ENCODE measurements at places on chromosomes 3 and 15.
A peak's percentile ranks its signal among the peaks of the same experiment; 100 is the strongest.

GRCh38 chr15:48962662-48963523 is 826 bp downstream of the SHC4 start:
- peak; percentile 63 for DNase-seq

- DNase-seq, result no peak
These were observed 19.7 kb upstream of the GANC start for GRCh38 chr15:42253300-42253699.

DNA sequence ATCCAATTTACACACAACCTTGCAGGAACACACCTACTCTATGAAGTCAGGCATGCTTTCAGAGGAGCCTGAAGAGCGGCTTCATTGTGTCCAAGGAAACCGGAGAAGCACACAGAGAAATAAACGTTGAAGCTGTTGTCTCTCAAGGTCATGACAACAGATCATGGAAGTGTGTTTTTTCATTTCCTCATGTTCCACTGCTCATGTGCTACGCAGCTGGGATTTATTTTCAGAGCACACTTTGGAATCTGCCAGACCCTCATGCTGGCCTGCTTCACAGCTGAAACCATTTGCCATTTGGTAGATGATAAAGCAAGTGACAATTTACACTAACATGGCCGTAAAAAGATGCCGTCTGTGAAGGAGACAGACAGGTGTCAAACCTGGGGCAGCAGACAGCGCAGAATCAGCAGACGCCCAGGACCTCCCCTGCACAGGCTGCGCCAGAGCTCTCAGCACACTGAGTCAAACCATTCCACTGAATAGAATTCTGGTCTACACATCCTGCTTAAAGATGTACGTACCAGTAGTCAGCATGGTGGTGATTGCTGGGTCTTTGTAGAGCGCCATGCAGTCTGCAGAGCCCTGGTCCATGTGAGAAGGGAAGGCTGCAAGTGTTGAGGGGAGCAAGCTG is 99.3 kb downstream of the ARNT2 start:
- no peak for DNase-seq

GRCh38 chr3:158471639-158472294 is 99.2 kb upstream of the MLF1 start:
- DNase-seq, result no peak

DNA sequence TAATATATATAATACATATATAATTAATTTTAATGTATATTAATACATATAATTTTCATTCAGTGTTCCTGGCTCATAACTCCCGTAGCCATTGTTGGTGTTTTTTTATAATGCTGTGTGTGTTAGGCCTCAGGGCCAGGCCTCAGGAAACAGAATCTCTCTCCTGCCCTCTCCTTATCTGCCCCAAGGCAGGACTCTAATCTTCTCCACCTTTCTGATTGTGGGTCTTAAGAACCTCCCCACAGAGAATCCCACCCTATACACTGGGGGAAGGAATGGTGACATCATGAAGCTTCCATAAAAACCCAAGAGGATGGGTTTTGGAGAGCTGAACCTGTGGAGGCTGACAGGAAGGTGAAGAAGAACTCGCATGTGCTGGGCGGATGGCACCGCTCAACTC is 4.0 kb upstream of the FMN1 start:
- DNase-seq, result no peak

GRCh38 chr3:157122116-157122515 is 37.8 kb downstream of the CCNL1 start:
- DNase-seq, result no peak

- DNase-seq, result no peak
These were observed 240.3 kb downstream of the FGF12 start for GRCh38 chr3:192487033-192487432.

DNA sequence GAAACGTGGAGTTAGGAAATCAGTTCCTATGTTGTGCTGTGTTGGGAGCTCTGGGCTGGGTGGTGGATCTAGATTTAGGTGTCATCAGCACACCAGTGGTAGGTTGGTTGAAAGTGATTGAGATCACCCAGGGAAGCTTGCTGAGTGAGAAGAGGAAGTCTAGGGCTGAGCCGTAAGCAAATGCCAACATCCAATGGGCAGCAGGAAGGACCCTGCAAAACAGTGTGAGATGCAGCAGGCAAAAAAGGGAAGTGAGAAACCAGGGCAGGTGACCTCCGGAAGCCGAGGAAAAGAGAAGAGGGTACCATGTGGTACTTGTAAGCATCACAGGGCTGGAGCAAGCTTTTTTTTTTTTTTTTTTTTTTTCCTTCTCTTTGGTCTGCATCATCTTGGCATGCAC is 15.9 kb upstream of the COPG1 start:
- no peak for DNase-seq

GRCh38 chr3:51896607-51897305 is 6.4 kb downstream of the IQCF1 start:
- no peak for DNase-seq

GRCh38 chr3:139434228-139434627 is 42.1 kb downstream of the RBP2 start:
- no peak for DNase-seq

- DNase-seq, result no peak
These were observed 52.6 kb downstream of the BTD start for GRCh38 chr3:15654127-15654526.

DNA sequence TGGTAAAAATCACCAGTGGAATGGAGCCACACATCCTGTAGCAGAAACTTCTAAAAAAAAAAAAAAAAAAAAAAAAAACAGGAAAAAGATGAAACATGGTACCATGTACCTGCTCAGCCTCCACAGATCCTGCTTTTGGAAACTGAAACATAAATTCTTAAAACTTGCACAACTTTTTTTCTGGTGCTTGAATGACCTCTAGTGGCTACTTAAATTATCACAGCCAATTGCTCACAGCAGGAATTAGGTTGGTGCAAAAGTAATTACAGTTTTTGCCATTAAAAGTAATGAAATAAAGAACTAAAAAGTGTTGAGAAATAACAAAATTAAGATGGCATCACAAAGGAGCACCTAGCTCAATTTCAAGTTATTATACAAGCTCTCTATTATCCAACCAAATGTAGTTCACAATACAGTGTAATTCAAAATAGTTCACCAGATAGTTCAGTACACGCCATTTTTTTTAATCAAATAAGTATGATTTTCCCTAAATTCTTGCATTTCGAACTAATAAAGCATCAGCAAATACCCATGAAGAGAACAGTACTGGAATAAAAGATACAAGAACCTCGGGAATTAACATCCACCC is 80.6 kb downstream of the ULK4 start:
- DNase-seq, result no peak

DNA sequence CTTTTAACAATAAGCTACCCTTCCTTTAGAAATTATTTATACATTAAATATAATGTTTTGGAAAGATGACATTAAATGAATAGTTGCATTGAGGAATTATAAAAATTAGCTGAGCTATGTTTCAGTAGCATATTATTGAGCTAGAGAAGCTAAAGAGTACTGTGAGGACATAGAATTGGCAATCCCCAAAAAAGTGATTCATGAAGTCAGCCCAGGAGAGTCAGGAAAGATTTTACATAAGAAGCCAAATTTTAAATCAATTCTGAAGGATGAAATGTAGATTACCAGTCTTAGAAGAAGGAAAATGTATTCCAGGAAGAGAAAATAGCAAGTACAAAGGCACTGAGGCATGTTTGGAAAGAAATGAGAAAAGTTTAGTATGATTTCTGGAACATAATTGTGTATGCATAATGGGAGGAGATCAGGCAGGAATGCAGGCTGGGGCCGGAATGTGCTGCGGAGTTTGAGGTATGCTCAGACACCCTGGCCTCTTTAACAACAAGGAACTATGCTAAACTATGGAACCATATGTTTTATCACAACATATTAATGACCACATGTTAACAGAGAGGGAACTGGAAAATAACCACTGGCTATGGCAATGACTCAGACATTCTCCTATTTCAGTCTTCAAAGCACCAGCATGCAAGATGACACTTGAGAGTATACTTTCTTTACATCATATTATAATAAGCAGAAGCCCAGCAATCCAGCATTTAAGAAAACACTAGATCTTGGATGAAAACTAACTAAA is 103.3 kb upstream of the COL8A1 start:
- DNase-seq, result no peak

GRCh38 chr15:93180128-93180527 is 91.1 kb upstream of the RGMA start:
- DNase-seq, result no peak

GRCh38 chr3:123870033-123870432 is 14.1 kb downstream of the MYLK start:
- DNase-seq, result no peak

- no peak for DNase-seq
These were observed 14.9 kb downstream of the COLQ start for GRCh38 chr3:15506571-15506970.

DNA sequence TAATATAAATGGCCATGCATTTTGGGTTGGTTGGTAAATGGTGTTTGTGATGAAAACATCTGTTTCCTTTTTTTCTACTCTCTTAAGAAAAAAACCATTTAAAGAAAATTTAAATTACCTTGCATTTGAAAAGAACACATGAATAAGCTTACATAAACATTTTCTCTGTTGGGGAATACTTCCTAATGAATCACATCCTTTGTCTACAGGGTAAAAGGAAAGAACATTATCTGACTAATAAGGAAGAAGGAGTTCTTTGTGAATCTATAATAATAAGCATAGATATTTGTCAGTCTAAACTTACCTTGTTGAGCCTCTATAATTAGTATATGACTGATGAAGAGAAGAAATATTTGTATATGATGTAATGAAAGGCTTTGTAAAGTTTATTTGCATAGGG is 254.1 kb upstream of the ZNF717 start:
- no peak for DNase-seq

DNA sequence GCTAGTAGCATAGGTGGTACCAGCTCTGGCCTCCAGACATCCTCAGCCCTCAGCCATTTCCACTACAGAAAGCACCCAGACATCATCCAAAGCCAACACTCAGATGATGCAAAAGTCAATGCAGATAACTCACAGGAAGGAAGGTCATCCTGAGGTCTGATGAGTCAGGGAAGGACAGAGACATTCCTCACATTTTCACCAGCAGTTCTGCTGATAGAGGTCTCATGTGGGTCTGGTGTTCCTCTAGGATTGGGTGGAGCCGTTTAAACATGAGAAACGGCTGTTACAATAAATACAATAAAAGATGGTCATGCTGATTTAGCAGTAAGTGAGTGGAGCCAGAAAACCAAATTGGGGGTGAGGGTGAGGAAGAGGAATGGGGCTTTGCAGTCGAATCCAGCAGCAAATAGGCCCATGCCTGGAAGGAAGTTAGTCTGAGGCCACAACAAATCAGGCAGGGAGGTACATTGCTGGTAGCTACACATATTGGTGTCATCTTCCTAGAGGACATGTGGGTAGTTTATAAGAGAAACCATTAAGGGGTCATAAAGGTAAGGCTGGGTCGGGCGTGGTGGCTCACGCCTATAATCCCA is 33.3 kb upstream of the FLNB start:
- DNase-seq, result no peak

- no peak for DNase-seq
These were observed 31.7 kb upstream of the SUCLG2 start for GRCh38 chr3:67686069-67686468.

GRCh38 chr3:71548705-71549384 is 34.7 kb downstream of the FOXP1 start:
- DNase-seq, result no peak

DNA sequence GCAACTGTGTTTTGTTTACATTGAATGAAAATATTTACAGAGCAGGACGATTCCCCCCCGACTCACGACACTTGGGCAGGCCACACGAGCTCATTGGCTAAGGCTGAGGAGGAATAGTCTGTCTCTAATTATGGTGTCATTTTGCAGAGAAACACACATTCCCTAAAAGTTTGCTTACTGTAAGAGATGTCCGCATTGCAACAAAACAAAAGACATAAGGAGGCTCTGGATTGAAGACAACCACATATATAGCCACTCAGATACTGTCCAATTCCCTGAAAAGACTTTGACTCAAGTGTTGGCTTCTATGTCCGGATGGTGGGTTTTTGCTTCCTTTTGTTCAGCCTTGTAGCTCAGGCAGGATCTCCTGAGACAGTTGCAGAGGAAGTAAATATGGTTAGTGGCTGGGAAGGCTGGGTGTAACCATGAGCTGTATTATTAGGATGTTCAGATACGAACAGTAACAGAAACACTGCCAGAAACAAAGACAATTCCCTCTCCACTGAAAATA is 170.4 kb downstream of the KLHL25 start:
- no peak for DNase-seq

DNA sequence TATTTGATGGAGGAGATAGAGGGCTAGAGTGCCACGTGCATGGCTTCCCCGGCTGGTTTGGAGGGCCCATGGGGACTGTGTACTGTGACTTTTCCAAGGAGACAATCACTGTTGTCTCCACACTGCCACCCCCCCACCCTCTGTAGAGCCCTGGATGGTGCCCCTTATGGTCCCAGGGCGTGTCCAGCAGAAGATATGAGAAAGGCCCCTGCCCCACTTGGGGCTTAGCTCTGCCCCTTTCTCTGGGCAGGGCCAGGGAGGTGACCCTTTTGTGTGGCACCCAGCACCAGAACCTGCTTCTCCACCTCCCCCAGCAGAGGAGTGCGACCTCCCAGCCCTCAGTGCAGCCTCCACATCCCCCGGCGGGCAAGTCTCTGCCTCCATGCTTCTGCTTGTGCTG is 32.1 kb downstream of the SPSB4 start:
- no peak for DNase-seq

DNA sequence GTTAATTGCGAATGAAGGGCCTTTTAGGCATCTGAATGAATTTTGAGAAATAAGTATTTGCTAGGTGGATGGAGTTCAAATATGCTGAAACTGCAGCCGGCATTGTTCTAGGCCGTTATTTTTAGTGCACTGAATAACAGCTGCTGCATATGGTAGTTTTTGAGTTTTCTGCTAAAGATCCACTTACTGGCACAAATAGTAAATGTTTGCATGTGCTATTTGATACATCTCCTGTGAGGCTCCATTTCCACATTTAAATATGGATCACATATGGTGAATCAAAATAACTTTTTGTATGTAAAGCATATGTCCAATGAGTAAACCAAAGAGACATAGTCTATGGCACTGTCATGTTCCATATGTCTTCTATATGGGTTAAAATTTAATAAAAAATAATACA is 56.7 kb upstream of the CNTN4 start:
- no peak for DNase-seq

DNA sequence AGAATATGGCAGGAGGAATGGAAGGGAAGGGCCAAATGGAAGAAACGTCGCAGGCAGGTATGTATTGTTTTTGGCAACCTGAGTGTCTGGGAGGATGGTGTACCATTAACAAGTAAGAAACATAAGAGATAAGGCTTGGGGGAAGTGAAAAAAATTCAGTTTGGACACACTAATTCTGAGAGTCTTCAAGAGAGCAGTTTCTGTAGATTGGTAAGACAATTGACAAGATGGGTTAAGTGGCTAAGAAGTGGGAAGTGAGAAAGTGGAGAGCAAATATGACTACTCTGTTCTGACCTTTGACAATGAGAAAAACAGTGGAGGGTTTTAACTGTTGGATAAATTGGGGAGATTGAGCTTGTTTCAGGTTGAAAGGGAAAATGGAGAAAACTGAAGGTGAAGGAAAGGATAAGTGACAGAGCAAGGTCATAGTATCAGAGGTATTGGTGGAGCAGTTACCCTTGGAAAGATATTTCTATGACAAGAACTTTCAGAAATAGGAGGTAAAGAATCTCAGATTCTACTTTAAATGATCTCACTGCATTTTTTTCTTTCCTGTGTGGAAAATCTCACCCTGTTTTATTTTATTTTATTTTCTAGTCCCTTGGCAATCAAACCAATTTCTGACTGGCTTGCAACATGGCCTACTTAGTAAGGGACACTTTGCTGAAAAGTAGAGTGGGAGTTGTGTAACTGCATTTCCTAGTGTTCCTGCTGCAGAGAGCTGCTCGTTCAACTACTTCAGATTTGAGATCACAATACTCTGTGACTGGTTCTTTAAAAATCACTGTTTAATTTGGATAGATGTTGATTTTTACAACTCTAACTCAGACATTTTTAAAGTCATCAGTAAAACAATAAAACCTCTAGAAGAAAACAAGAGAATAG is 23.1 kb upstream of the GABPB1 start:
- peak; percentile 9 for DNase-seq

Measured in activated CD8-positive, alpha-beta memory T cell treated with anti-CD3 and anti-CD28 coated beads for 24 hours (primary cell).